Tracheal epithelial cell (primary cell): ENCODE measurements at places on chromosomes 3 and 15. TPM values are rescaled to one million over a fixed set of nuclear protein-coding genes. Genes with fewer than 3 reads are reported as not detected.

The HHATL gene
- total RNA-seq, result not detected in 2 replicates

The GP9 gene
- total RNA-seq, result not detected in 2 replicates

The ARL8B gene
- 82.9 and 121 TPM in 2 replicates for total RNA-seq

The PLCH1 gene
- total RNA-seq, result under 0.01 and 0.24 TPM in 2 replicates

The CD276 gene
- total RNA-seq, result 31.5 and 76.1 TPM in 2 replicates
